ENCODE measurements at places on chromosomes 12 and 14.
A peak's percentile ranks its signal among the peaks of the same experiment; 100 is the strongest.

- DNase-seq: no peak
These were observed 1.6 kb downstream of the RHOF start for GRCh38 chr12:121791671-121792551.

DNA sequence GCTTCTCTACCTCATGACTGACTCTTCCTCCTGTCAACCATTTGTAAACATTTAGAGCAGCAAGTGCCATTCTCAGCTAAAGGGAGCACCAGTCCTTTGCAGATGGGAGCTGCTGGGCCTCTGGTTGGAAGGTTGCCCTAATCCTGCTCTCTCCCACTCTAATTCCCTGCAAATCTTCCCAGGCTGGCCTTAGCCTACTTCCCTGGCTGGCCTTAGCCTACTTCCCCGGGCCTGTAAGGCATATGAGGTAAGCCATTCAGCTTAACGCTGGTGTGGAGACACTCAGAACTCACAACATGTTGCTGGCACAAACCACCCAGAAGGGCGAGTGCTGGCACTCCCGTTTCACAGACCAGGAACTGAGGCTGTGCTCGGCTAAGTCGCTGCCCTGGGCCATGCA is 69.0 kb downstream of the CPSF2 start:
- DNase-seq: no peak

GRCh38 chr14:24909523-24910302 is 140.2 kb downstream of the STXBP6 start:
- no peak for DNase-seq

GRCh38 chr14:68486033-68486732 is 306.7 kb downstream of the ZFP36L1 start:
- DNase-seq: no peak

DNA sequence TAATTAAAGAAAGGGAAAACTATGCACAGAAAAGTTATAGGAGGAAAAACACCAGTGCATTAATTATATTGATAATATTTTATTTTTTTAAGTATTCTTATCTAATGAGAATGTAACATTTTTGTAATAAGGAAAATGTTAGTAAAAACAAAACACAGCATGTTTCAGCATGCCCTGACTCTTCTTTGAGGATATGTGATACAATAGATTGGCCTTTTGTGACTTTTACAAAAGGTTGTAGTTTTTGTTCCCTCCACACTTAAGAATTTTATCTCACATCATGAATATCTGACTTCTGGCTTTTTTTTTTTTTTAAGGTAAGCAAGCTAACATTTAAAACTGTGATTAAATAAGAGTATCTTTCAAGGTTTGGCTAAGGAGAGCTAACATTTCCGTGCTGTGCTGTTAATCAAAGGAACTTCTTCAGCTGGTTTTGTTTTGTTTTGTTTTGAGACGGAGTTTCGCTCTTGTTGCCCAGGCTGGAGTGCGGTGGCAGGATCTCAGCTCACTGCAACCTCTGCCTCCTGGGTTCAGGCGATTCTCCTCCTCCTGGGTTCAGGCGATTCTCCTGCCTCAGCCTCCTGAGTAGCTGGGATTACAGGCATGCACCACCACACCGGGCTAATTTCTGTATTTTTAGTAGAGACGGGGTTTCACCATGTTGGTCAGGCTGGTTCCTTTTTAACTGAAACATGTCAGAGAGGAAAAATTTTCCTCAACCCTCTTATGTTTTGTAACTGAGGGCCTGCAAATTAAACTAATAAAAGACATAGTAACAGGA is 30.8 kb upstream of the RESF1 start:
- DNase-seq: no peak

GRCh38 chr12:62817556-62818271 is 117.2 kb downstream of the PPM1H start:
- no peak for DNase-seq

- DNase-seq: no peak
These were observed 27.1 kb upstream of the CDK17 start for GRCh38 chr12:96427269-96427729.

GRCh38 chr14:20630340-20631022 is 11.0 kb downstream of the OR6S1 start:
- peak; percentile 61 for DNase-seq

GRCh38 chr14:21215130-21215878 is 53.9 kb downstream of the HNRNPC start:
- no peak for DNase-seq

- no peak for DNase-seq
These were observed 152.1 kb downstream of the TMTC2 start for GRCh38 chr12:82838827-82839226.

DNA sequence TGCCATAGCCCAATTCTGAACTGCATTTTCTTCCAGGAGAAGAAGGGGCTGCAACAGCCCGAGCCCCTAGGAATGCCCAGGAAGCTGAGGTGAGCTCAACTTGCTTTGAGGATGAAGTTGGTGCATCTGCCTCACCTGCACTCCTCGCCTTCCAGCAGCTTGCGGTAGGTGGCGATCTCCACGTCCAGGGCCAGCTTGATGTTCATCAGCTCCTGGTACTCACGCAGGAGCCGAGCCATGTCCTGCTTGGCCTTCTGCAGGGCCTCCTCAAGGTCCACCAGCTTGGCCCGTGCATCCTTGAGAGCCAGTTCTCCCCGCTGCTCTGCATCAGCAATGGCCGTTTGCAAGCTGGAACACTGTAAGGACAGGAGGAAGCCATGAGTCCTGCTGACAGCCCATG is 6.0 kb downstream of the KRT75 start:
- DNase-seq: no peak

DNA sequence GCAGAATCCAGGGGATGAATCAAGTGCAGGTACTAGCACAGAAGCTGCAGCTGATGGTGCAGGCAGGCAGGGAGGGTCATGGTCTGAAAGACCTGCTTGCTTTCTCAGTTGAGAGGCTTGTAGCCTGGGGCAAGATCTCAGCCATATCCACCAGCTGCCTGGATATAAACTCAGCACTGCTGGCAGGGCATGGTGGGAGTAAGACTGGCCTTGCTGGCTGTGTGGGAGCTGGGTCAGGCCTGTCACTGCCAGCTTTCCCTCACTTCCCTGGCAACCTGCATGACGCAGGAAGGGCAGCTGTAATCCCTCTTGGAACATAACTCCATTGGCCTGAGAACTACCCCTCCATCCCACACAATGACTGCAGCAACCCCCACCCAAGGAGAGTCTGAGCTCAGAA is 230.1 kb downstream of the ANO6 start:
- no peak for DNase-seq

DNA sequence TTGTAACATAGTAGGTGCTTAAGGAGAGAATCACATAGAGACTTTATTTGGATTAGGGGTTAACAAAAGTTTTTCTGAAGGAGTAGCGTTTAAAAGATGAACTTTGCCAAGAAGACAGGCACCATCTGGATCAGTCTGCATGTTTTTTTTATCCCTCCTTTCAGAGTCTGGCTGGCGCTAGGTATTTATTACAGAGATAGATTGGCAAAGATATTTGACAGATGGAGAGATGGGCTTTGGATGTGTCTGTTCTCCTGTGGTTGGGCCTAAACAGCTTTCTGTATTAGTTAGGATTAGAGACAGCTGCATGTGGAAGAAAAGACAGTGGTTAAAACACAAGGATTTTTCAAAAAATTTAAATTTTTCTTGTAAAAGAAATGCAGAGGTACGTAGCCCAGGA is 133.9 kb downstream of the C12orf75 start:
- DNase-seq: no peak

DNA sequence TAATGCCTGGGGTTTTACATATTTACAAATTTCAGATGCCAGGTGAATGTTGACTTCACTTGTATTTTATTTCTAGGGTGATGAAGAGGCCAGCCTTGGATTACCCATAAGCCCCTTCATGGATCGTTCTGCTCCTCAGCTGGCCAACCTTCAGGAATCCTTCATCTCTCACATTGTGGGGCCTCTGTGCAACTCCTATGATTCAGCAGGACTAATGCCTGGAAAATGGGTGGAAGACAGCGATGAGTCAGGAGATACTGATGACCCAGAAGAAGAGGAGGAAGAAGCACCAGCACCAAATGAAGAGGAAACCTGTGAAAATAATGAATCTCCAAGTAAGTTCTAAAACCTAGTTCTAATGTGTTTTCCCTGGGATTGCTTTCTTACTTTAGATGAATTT is 41.3 kb upstream of the SLCO1C1 start:
- no peak for DNase-seq

DNA sequence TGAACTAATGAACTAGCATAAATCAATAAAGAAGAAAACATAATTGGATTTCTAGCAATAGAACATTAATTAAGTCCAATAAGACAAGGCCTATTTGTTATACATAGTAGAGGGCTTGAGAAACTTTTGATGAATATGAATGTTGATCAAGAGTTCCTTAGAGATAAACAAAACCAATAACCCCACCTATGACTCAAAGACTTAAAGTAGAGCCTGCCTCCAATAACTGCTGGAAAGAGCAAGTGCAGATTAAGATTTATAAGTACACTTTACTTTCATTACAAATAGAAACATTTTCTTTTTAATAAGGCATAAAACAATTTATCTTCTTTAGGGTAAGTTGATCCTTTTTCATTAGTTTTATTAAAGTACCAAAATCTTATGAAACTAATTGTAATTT is 185.7 kb downstream of the SRGAP1 start:
- DNase-seq: no peak

DNA sequence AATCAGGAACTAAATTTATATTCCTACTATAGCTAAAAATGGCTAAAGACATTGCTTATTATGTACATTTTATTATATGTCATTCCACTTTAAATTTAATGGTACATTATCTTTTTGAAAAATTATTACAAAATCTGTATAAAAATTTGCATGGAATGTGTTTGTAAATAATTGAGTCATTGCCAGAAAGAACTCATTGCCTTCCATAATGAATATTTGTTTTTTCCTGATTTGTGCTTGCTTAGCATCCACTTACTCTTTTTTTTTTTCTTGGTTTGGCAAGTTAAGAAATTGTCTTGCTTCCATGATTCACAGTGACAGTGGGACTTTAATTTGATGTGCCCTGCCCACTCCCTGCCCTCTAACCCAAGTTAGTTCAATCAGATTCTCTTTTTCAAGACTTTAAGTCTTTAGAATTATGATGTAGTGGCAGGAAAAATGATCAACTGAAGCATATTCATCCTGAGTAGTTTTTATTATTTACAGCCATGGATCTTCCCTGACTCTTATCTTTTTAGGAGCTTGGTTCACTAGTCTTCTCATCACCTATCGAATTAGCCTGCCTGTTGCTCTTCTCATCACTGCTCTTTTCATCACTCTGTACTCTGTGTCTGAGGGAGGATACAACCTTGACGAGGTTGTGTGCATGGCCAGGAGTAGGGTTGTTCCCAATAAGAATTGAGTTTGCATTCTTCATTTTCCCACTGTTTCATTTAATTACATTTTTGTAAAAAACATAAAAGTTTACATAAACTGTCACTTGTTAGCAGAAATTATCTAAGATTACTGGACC is 442.0 kb downstream of the BTG1 start:
- DNase-seq: no peak

DNA sequence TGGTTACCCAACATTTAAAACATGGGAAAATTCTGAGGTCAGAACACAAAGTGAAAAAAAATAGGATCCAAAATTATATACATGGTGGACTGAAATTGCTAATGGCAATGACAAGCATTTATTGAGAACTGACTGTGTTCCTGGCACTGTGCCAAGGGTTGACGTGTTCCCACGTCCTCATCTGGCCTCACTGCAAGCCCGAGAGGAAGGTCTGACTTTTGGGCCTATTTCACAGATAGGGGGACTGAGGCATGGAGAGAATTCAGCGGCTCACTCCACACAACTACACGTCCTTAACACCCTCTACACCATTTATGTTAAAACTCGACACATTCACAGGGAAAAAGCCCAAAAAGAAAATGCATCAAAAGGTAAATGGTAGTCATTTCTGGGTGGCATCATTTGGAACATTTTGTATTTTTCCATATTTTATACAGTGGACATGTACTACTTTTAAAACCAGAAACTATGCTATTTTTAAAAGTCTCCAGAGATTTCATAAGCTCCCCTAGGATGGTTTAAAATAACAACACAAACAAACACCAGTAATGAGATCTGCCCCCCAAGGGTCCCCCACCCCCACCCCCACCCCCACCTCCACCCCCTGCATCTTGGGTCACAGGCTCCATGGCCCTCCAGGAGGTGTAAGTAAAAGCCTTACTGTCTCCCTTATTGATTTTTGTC is 27.7 kb downstream of the CLMN start:
- DNase-seq: no peak

DNA sequence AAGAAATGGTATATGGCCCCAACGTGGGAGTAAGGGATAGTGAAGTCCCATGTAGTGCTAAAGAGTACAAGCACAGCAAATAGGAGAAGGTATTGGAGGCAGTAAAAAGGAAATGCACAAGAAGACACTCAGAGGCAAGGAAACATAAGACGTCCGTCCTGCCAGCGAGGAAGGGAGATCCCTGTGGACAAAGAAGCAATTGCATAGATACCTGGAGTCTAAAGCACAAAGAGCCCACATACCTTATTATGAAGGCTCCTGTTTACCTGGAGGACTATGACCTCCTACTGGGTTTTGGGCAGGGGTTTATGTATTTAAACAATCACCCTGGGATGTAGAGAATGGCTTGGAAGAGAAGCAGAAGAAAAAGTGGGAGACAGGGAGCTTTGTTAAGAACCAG is 341.2 kb upstream of the DCN start:
- no peak for DNase-seq

DNA sequence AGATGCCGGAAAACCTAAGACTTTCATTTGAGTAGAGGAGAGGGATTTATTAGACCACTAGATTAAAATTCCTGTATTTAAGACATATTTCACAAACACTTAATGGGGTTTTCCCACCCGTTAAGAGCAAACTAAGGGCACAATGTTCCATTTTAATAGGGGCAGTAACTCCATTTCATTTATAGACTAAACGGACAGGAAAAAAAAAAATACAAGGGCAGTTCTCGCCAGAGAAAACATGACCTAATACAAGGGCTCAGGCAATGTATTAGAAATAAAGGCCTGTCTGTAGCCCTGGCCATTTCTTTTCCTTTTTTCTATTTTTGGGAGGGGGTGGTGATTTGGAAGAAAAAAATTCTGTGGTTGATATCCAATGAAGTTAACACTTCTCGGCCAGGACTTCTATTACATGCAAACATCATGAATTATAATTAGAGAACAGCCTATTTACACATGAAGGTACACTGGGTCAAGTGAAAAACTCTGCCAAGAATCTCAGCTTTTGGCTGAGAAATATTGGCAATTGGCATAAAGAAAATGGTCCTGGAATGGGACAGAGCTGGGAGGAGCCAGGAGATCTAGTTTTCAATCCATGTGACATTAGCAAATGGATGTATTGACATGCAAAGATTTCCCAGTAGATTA is 641.1 kb upstream of the TBX3 start:
- no peak for DNase-seq

All from GM12864 (cell line).